ENCODE measurements at places on chromosomes 3 and 15.

- no peak for DNase-seq
These were observed 32.0 kb downstream of the FOXL2 start for GRCh38 chr3:138914870-138915502.

- no peak for DNase-seq
These were observed 120.8 kb downstream of the RFTN1 start for GRCh38 chr3:16392717-16393116.

DNA sequence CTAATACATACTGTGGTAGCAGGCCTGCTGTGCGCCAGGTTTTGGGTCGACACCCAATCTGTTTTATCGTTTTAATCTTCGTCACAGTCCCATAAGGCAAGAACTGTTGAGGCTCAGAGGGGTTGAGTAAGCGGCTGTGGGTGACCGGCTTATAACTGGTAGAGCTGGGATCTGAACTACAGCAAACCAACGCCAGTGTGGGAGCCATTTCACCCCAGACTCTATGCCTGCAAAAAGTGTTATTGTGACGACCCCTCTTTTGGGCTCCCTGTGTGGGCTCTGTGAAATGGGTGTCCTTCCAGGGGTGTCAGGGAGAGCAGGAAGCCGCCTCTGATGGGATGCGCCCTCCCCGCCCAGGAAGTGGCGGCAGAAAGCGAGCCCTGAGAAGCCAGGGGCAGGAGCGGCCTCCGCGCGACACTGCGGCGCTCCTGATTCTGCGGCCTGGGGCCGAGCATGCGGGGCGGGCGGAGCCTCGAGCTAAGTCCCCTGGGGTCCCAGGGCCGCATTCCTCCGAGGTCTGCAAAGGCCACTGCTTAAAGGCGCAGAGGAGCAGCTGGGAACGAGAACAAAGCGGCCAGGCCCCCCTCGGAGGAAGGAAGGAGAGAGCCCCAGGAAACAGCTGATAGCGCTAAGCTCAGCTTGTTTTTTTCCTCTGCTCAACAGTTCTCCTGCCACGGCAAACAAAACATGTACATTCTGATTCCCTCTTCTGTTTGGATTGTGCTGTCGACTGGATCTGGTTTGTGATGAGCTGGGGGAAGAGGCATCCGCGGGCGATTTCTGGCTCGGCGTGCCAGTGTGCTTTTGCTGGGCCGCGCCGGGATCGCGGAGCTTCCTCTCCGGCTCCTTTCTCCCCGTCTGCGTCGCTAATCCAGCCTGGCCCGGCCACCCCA is 33.9 kb downstream of the GRK7 start:
- no peak for DNase-seq

GRCh38 chr3:86890741-86891396 is 100.1 kb downstream of the VGLL3 start:
- no peak for DNase-seq

GRCh38 chr3:16456784-16457415 is 56.6 kb downstream of the RFTN1 start:
- DNase-seq: no peak

- DNase-seq: no peak
These were observed 1.2 kb downstream of the LPCAT4 start for GRCh38 chr15:34365836-34366235.

- DNase-seq: no peak
These were observed 151.7 kb downstream of the NR1D2 start for GRCh38 chr3:24096695-24097290.

- DNase-seq: no peak
These were observed 2.7 kb downstream of the CHDH start for GRCh38 chr3:53843195-53844177.

- DNase-seq: peak; percentile 27
These were observed 149.6 kb downstream of the CHDH start for GRCh38 chr3:53696401-53697172.

- no peak for DNase-seq
These were observed 117.9 kb upstream of the SMAD3 start for GRCh38 chr15:66947471-66947870.
